ENCODE measurements at places on chromosomes 11 and 22.
A peak's percentile ranks its signal among the peaks of the same experiment; 100 is the strongest.

GRCh38 chr11:71566081-71566620 lies 788 bp downstream of the KRTAP5-10 start:
- no peak for DNase-seq

DNA sequence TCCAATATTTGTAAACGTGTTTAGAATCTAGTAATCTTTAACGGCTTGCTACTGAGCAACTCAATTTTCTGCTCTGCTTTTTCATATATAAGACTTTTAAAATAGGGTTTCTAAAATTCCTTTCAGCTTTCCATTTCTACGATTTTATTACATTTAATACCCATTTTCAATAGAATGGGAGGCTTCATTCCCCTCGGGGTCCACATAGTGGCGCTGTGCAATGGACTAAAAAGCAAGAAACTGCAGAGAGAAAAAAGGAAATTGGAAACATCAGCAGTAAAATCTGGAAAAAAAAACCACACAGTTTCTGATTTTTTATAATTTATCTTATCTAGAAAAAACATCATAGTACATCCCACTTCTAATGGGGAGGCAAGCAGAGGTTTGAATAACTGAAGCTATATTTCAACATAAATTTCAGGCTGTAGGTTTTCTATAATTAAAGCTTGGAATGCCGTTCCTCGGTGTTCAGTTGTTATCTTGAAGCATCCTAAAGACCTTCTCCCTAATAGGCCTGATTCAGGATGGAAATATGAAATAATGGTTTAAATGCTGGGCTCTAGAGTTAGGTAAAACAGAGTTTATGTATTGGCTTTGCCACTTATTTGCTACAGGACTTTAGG lies 18.7 kb upstream of the JHY start:
- DNase-seq = peak; percentile 69

DNA sequence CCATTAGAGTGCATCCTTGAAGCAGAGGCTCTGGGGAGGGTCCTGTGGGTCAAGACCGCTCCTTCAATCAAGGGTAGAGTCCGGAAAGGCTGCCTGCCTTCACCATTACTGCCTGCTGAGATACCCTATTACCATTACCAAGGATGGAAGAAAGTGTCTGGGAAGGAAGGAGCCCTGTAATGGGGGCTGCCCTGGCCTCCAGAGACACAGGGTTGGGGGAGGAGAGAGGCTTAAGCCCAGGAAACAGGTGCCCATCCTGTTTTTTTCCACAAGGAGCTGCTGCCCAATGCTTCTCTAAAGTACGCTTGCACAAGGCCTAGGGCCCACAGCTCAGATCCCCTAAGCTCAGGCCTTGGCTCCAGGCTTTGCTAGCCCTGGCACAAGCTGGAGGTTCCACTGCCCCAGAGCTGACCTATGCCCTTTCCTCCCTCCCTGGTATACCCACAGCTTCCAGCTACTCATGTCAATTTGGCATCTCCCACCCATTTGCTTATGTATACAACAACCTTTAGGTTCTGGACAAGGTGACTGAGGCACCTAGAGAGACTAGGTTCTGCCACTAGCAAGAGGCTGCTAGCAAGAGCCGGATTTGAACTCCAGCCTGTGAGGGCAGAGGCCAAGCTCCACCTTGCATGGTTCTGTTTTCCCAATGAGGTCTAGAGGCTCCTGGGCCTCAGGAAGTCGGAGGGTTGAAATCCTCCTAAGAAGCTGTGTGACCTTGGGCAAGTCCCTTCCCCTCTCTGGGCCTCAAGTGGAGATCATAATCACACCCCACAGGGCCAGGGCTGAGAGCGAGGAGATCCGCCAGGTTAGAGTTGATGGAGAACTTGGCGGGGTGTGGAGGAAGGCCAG lies 1.5 kb upstream of the PLCB3 start:
- no peak for DNase-seq

- no peak for DNase-seq
These were observed 28.1 kb upstream of the ZBTB16 start for GRCh38 chr11:114031246-114031966.

- DNase-seq = no peak
These were observed 1.7 kb downstream of the APOL5 start for GRCh38 chr22:35719212-35719875.

- no peak for DNase-seq
These were observed 26.8 kb downstream of the TRIM44 start for GRCh38 chr11:35689081-35689996.

GRCh38 chr22:38923463-38924346 lies 33.7 kb upstream of the APOBEC3A start:
- peak; percentile 90 for DNase-seq

DNA sequence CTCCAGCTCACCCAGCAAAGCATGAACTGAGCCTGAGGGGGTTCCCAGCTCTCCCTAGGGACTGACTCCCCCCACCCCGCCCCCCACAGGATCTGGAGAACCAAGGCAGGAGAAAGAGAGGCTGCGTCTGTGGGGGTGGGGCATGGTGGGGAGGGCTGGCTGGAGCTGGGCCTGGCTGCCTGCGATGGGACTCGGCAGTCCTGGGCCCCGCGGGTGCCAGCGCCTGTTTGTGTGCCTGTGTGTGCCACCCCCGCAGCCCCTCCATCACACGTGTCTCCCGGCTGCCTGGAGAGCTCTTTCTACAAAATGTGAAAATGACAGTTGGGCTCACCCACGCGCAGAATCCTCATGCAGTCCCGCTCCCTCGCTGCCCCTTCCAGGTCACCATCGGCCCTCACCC lies 46.8 kb downstream of the CACNA1I start:
- DNase-seq = no peak

DNA sequence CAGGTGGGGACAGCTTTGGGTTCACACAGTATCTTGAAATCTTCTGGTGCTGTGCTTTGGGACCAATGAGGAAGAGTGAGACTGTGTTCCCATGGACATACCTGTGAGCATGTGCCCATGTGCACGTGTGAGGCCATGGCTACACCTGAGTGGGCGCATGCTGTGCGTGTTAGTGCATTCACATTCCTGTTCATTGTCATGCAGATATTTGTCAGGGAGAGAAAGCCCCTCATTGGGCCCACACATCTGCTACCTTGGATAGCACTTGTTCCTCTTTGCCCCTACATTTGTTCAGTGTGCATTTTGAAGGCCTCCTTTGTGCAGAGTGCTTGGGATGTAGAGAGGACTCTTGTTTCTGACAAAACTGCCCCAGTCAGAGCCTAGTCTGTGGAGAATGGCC lies 154.3 kb upstream of the E2F8 start:
- DNase-seq = no peak

GRCh38 chr11:2885017-2885677 lies 428 bp downstream of the CDKN1C start:
- DNase-seq = peak; percentile 87

GRCh38 chr11:117271208-117271607 lies 19.9 kb upstream of the BACE1-AS start:
- no peak for DNase-seq

DNA sequence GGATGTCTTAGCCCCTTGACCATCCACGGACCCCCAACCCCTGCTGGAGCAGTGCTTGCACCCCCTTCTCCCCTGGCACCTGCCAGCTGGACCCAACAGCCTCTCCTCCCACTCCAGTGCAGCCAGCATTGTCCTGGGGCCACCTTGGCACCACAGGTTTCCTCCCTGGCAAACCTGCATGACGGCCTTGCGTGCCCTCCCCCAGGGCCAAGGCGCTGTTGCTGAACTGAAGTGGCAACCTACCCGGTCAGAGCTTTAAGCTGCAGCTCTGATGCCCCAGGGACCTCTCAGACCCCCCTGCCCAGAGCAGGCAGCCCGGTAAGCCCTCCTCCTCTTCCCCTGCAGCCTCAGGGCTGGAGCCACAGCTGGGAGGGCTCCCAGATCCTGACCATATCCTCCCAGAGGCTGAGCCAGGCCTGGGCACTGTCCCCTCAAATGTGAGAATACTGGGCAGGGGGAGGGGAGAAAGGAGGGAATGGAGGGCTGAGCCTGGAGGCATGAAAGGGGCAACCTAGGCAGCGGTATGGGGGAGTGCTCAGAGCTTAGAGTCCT lies 1.8 kb upstream of the LRRC75B start:
- no peak for DNase-seq

- DNase-seq = no peak
These were observed 23.8 kb downstream of the ARHGAP1 start for GRCh38 chr11:46676436-46677158.

GRCh38 chr22:46064966-46065666 lies 85.2 kb upstream of the PPARA start:
- peak; percentile 39 for DNase-seq

DNA sequence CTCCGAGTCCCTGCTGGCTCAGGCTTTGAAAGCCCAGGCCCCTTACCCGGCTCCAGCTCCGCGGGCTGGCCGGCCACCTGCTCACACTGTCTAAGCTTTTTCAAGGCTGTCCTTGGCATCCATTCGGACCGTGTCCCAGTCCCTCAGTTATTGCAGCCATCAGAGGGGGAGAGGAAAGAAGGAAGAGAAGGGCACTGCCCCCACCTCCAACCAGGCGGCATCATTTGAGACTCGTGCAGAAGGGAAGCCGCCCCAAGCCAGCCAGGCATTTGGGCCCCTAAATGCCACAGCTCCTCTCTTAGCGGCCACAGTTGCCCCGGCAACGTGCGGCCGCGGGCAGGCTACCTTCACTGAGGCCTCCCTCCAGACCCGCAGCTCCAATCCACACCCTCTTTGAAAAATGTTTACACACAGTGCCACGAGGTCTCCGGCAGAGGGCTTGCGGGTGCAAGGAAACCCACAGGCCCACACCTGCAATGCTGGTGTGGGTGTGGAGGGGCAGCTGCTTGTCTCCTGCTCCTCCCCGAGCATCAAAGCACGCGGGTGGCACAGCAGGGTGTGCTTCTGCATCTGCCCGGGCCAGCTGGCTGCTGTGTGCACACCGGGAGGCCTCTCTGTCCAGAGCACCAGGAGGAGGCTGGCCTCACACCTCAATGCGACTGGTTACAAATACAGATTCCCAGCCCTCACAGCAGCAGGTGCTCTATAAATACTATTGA lies 124.4 kb downstream of the CTTN start:
- peak; percentile 59 for DNase-seq

GRCh38 chr22:42060489-42060888 lies 10.1 kb downstream of the NAGA start:
- no peak for DNase-seq

GRCh38 chr11:60950933-60951605 lies 907 bp downstream of the SLC15A3 start:
- peak; percentile 69 for DNase-seq

DNA sequence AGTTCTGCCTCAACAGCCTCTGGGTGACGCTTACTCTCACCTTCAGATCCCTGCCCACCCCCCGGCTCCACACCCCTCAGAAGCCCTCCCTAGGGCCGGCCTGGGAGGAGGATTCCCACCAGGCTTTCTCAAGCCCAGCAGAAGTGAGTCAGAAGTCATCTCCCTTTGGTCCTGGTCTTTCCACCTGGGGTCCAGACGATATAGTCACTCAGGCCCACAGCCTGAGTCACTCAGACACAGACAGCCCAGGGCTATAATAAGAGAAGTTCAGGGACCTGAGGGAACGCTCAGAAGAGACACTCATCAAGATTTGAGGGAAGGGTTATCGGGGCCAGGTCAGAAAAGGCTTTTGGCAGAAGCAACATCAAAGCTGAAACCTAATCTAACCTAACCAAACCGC lies 127.1 kb downstream of the SPATA19 start:
- DNase-seq = no peak

- no peak for DNase-seq
These were observed 333.9 kb downstream of the OPCML start for GRCh38 chr11:133198438-133198837.

DNA sequence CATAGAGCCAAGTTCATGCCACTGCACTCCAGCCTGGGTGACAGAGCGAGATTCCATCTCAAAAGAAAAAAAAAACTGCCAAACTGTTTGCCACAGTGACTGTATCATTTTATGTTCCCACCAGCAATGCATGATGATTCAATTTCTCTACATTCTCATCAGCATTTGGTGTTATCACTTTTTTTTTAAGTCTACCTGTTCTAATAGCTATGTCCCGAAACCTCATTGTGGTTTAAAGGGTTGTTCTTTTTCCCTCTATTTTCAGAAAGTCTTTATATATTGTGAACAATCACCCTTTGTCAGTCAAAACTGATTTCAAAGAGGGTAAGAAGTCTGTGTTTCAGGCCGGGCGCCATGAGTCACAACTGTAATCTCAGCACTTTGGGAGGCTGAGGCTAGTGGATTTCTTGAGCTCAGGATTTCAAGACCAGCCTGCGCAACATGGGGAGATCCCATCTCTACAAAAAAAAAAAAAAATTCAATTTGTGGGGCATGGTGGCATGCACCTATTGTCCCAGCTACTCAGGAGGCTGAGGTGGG lies 14.8 kb upstream of the FAM168A start:
- DNase-seq = no peak

DNA sequence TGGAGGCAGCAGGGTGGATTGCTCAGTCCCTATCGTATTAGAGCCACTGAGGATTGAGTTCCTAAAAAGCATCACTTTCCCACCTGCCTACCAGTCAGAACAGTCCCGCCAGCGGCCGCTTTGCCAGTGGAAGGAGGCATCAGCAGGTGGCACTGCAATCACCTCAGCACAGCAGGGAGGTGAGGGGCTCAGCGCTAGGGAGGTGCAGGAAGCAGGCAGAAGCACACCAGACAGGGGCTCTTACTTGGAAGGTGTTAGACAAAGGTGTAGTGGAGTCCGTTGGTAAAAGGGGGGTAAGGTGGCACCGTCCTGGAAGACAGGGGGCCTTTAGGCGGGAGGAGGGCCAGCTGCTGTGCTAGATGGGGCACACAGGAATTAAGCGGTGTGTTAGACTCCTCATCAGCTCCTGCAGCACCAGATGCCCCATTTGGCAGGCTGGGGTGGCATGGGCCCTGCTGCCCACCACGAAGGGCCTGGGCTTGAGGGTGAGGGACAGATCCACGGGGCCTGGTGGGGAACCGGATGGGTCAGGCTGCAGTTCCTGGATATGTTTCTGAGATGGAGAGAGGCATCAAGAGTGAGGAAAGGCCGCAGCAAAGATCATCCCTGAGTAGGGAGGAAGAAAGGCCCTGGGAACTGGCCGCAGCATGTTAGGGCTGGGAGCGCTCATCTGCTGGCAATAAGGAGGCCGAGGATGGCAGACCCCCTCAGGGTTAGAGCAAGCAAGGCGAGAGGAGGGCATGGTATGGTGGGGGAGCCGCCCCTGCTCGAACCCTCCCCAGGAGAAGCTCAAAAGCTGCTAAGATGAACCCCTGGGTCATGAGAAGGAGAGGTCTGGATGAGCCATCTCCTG lies 42.5 kb downstream of the C11orf58 start:
- no peak for DNase-seq

DNA sequence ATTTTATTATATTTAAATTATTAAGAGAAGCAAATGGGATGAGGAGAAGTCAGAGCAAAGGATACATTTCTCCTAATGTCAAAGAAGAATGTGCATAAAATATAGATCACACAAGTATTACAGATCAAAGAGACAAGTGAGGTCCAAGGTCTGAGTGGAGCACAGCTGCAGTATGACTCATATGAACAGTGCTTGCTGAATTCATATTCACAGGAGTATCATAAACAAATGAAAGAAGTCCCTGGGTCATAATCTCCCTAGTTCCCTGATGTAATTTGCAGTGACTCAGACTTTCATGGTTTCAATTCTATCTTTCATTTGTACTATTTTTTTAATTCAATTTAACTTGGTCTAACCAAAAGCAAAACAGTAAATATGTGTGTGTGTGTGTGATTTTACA lies 499.0 kb upstream of the CCDC179 start:
- DNase-seq = no peak
